Neuronal stem cell (in vitro differentiated cells): ENCODE measurements at places on chromosomes 2 and 18.

DNA sequence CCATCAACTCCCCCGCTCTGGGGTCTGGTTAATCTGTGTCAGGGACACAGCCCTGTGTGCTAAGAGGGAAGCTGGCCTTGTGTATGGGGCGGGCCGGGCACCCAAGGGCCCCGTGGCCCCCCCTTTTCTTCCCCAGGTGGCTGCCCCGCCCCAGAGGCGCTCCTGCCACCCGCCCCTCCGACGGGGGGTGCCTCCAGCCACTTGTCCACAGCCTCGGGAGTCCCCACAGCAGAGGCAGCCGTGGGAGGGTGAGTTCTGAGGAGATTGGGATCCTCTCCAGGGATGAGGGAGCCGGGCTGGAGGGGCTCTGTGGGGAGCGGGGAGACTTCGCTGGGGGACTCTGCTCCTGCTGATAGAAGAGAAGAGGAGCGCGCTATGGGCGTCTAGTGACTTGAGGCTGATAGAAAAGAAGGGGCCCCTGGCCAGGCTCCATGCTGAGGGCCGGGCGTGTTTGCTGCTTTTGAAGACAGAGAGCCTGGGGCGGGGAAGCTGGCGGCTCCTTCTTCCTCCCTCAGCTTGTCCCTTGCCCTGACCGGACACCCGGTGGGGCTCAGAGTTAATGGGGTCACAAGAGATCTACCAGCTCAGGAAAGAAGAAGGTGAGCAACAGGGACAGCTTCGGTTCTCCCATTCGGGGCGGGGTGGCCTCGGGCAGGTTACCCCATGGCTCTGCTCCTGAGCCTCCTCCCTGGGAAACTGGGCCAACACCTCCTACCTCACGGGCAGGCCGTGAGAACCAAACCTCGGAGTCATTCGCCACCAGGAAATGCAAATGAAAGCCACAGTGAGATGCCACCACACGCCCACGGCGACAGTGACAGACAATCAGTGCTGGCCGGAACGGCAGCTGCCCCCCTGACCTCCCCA is 89.4 kb upstream of the TAF1B start:
- no peak for DNase-seq

GRCh38 chr2:166106431-166107015 is 21.3 kb downstream of the SCN1A start:
- DNase-seq: peak; percentile 26

- no peak for DNase-seq
Measured at GRCh38 chr18:39346916-39347315, 1781.3 kb upstream of the CELF4 start.

DNA sequence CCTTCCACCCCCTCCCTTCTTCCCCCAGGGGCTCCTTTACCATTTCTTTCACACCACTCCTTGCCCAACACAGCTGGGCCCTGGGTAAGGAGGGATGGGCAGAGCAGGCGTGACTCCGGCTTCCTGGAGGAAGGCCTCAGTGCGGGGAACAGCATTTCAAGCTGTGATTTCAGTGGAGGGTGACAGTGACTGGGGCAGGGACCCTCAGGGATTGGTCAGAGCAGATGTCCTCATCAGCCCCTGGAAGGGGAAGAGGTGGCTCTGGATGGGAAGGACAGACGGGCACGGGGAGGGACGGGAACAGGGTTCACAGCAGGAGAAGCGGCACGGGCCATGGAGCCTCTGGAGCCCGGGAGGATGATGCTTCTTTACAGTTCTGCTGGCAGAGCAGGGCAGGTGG is 130.8 kb upstream of the TWIST2 start:
- DNase-seq: no peak
